Smooth muscle cell of trachea (primary cell): ENCODE measurements at places on chromosomes 4 and X. TPM values are rescaled to one million over a fixed set of nuclear protein-coding genes. Genes with fewer than 3 reads are reported as not detected.

Gene TLR2
- 0.50 and 0.58 TPM in 2 replicates for total RNA-seq

Gene DUX4
- not detected in 2 replicates for total RNA-seq

Gene WNK3
- total RNA-seq, result 0.15 and 0.17 TPM in 2 replicates

Gene TMEM192
- 5.3 and 8.7 TPM in 2 replicates for total RNA-seq

Gene SPANXN3
- total RNA-seq, result not detected in 2 replicates

Gene P2RY4
- 0.44 TPM in 1 of 2 replicates, not detected in the other for total RNA-seq

Gene ING2
- total RNA-seq, result 8.9 and 11.9 TPM in 2 replicates

Gene GABRG1
- not detected in 2 replicates for total RNA-seq

Gene HMX1
- not detected in 2 replicates for total RNA-seq

Gene BANK1
- 0.44 and 0.66 TPM in 2 replicates for total RNA-seq

Gene TASL
- not detected in 2 replicates for total RNA-seq
